Pons (tissue), 1 donor: ENCODE measurements at places on chromosomes 13 and 19.

GRCh38 chr13:36355632-36356031 lies 9.4 kb upstream of the SPART start:
- no peak for DNase-seq

DNA sequence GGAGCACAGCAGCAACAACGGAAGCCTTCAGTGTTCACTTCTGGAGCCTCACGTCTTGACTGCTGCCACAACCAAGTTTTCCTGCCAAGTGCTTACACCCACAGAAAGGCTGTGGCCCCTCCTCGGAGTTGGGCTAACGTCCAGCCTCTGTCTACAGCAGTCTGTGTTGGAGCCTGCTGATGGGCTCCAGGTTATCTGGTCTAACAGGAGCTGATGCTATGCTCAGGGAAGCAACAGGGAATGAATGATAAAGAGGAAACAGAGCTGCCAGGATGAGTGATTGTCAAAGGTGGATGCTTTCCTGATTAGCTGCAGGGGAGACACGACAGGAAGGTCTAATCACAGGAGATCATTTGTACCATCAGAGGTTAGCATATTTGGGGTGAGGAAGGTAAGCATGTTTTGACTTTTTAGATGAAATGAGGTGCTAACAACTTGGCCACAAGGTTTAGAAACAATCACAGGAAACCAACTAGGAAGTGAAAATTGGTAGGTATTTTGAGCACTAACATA lies 53.8 kb upstream of the RCBTB2 start:
- peak; percentile 37 for DNase-seq

DNA sequence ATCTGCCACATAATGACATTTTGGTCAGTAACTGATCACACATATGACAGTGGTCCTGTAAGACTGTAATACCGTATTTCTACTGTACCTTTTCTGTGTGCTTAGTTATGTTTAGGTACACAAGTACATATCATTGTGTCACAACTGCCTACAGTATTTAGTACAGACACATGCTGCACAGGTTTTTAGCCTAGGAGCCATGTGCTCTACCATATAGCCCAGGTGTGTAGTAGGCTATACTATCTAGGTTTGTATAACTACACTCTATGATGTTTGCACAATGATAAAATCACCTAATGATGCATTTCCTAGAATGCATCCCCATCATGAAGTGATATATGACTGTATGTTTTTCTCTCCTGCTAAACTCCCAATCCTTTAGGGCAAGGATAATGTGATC lies 61.2 kb upstream of the MIR17HG start:
- DNase-seq: no peak

DNA sequence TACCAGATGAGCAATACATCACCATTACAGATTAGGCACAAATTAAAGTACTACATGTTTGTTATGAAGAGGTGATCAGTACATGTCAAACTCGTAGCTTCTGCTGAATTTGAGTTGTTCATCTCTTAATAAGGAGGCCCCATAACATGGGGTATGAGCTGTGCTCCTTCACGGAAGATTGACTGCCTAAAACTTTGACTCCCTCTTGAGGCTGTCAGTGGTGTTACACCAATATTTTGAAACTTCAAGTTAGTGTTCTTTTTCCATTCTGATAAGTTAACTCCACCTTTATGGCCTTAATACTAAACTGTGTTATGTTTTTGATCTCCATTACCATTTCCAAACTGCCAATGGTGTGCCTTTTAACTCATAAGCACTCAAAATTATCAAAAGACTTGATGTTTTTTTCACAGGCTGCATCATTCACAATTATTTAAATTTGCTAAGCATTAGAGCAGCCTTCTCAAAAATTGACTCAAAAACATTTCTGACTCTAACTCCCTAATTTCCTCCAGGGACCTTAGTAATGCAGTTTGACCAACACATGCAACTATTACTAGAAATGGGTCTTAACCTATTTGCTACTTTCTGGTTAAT lies 1591.5 kb downstream of the PCDH9 start:
- DNase-seq: peak; percentile 42

DNA sequence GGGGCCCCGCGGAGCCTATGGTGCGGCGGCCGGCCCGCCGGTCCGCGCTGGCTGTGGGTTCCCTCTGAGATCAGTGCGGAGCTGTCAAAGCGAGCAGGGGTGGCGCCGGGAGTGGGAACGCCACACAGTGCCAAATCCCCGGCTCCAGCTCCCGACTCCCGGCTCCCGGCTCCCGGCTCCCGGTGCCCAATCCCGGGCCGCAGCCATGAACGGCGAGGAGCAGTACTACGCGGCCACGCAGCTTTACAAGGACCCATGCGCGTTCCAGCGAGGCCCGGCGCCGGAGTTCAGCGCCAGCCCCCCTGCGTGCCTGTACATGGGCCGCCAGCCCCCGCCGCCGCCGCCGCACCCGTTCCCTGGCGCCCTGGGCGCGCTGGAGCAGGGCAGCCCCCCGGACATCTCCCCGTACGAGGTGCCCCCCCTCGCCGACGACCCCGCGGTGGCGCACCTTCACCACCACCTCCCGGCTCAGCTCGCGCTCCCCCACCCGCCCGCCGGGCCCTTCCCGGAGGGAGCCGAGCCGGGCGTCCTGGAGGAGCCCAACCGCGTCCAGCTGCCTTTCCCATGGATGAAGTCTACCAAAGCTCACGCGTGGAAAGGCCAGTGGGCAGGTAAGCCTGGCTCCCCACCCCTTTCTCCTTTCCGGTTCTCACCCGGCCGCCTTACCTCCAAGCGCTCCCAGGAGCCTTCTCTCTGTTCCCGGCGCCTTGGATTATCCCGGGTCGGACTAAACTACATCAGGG lies at the start of gene PDX1:
PDX1 (plus strand) TSS at position 67 of the 743 bp plus-strand sequence; CDS start at position 206, 139 bp downstream.
- DNase-seq: no peak

GRCh38 chr13:26914148-26914547 lies 153.6 kb upstream of the GPR12 start:
- DNase-seq: no peak

- no peak for DNase-seq
Measured at GRCh38 chr13:103556681-103557080, 490.5 kb upstream of the SLC10A2 start.

DNA sequence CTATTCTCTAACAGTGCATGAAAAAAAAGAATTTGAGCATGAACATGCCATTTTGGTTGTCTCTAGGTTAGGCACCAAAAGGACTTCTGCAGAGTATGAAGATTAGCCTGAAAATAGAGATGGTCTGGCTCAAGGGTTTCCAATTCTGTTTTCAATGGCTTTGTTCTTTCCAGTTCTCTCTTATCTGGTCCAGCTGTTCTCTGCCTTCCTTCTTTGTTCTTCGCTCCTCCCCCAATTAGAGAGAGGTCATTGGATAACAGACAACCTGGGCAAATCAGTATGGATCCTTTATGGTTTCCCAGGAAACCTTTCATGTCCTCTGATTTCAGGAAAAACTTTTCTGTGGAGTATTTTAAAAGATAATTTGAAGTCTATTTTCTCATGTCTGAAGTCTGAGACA lies 623.4 kb downstream of the PCDH17 start:
- no peak for DNase-seq

GRCh38 chr19:38850436-38850975 lies 720 bp upstream of the HNRNPL start:
- DNase-seq: no peak

- no peak for DNase-seq
Measured at GRCh38 chr19:41688098-41688497, at the start of gene CEACAM7. CEACAM7 (minus strand) TSS chr19:41688270; CDS start chr19:41688165, 105 bp downstream.

DNA sequence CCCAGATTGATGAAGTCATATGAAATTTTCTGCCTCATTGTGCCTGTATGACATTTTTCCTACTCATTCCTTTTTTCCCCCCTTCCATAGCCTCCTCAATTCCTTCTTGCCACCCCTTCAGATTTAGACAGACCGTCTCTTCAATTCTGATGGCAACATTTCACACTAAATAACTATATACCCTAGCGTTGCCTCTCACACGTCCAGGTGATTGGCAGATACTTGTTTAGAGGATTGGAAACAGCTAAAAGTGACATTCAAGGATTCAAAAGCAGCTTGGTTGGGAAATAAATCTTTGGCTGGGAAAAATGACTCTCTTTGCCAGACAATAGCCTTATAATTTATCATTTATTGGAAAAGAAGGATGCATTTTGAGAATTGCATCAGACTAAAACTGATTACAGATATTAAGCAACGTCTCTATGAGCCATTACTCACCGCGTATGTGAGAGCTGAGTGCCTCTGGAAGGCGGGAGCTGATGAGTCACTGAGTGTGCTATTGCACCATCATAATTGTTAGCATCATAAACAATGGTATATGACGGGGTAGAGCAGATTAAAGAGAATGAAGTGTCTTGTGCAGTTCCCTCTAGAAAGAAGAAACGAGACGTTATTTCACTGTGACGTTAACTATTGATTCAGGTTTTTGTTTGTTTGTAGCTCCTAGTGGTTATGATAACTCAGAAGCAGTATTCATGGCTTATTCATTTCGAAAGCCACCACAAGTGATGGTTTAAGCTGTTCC lies 61.1 kb upstream of the FAM216B start:
- DNase-seq: no peak

- DNase-seq: no peak
Measured at GRCh38 chr19:35476149-35476548, 14.1 kb downstream of the KRTDAP start.

DNA sequence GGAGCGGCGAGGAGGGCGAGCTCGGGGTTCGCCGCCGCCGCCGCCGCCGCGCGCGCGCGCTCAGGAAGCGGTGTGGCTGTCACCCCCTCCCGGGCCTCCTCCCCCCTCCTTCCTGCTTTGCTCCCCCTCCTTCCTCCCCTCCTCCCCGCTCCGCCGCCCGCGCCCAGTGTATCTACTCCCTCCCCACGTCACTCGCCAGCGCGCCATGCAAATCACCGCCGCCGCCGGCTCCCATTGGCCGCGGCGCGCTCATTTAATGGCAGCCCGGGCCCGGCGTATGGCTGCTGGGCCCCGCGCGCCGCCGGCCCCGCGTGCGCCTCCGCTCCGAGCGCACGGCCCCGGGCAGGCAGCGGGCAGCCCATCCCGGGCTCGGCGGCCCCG lies 335 bp upstream of the SOX1 start:
- peak; percentile 63 for DNase-seq

- peak; percentile 29 for DNase-seq
Measured at GRCh38 chr13:45879666-45880065, 28.1 kb upstream of the SIAH3 start.

DNA sequence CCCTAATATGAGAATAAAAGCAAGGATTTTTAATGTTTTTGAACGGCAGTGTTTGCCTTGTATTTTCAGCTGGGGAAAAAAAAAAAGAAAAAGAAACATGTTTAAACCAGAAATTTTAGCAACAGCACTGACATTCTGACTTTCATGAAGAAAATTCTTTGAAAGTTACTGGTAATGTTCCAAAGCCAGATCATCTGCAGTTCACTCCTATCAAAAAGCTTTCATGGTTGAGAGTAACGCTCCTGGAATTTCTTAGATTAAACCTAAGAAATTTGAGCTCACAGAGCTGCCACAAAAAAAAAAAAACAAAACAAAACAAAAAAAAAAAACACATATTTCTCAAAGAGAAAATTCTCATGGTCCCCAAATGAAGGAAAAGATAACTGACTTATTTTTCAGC lies 1106.7 kb downstream of the EFNB2 start:
- DNase-seq: no peak

DNA sequence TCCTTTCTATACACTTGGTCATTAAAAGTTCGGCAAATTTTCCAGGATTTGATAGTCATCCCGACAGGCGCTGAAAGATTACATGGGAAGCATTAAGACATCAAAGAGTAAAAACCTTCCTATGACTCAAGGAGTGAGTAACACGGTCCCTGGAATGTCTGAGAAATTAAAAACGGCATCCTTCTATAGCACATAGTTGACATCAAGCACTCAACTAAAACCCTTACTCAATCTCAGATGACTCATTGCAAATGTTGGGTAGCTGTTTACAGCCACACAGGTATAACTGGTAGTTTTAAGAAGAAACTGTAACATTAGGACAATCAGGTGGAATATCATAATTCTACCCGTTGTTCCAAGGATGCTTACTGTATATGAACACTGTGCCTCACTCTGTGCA lies 6.4 kb upstream of the LGALS13 start:
- no peak for DNase-seq

GRCh38 chr19:35291916-35292315 lies at the start of gene MAG:
MAG (plus strand) TSS chr19:35292161; CDS start chr19:35295409, 3,248 bp downstream.
- DNase-seq: peak; percentile 95

- no peak for DNase-seq
Measured at GRCh38 chr13:45744979-45745378, 42.9 kb downstream of the CBY2 start.

DNA sequence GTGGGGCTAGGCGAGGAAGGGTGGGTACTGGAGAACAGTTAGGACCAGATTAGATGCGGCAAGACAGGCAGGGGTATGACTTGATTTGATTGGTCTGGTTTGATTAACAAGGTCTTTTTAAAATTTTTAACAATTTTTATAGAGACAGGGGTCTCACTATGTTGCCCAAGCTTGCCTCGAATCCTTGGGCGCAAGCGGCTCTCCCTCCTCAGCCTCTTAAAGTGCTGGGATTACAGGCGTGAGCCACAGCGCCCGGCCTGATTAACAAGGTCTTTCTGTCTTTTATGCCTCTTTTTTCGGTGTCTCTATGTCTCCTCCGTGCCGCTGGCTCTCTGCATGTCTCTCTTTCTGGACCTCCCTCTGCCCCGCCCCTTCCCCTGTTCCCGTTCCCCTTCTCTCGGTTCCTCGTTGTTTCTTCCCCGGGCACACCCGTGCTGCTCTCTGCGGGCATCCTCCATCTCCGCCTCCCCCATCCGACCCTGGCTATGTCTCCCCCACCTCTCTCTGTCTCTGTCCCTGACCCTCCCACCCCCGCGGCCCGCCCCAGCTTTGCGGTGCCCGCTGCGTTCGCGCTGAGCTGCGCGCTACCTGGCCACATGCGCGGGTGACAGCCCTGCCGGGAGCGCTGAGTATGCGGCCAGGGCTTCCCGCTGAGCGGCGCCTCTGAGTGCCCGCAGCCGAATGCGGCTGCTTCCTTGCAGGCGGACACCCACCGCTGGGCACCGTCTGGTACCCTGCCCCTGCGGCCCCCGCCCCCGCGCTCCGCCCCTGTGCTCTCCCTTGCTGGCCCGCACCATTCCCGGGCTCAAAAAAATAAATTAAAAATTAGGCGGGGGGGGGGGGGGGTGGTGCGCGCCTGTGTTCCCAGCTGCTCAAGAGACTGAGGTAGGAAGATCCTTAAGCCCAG lies 8.1 kb upstream of the SDHAF1 start:
- DNase-seq: no peak

DNA sequence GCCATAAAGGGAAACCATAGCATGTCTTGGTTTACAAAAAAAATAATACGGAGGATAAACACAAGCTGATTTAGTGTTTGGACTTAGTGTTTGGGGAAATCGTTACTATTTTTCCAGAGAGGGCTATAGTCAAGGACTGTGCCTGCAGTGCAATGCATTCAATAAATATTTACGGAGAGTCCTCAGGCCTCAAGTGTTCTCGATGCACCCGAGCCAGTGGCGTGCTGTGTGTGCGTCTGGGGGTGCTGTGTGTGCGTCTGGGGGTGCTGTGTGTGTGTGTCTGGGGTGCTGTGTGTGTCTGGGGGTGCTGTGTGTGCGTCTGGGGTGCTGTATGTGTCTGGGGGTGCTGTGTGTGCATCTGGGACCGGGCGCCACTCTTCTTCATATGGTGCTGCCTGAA lies 71.7 kb upstream of the GTF3A start:
- no peak for DNase-seq

GRCh38 chr19:7670150-7670783 lies 1.4 kb downstream of the RETN start:
- no peak for DNase-seq
